ENCODE measurements at places on chromosomes 11 and 22. TPM values are rescaled to one million over a fixed set of nuclear protein-coding genes. Genes with fewer than 3 reads are reported as not detected.

Gene OR51B2
- total RNA-seq: not detected

Gene KCTD14
- 16.9 TPM for total RNA-seq

Gene CLCF1
- 2.1 TPM for total RNA-seq

Gene ASRGL1
- total RNA-seq: 13.6 TPM

- no peak for DNase-seq
These were observed 23.7 kb downstream of the SFI1 start for GRCh38 chr22:31520051-31520450.

DNA sequence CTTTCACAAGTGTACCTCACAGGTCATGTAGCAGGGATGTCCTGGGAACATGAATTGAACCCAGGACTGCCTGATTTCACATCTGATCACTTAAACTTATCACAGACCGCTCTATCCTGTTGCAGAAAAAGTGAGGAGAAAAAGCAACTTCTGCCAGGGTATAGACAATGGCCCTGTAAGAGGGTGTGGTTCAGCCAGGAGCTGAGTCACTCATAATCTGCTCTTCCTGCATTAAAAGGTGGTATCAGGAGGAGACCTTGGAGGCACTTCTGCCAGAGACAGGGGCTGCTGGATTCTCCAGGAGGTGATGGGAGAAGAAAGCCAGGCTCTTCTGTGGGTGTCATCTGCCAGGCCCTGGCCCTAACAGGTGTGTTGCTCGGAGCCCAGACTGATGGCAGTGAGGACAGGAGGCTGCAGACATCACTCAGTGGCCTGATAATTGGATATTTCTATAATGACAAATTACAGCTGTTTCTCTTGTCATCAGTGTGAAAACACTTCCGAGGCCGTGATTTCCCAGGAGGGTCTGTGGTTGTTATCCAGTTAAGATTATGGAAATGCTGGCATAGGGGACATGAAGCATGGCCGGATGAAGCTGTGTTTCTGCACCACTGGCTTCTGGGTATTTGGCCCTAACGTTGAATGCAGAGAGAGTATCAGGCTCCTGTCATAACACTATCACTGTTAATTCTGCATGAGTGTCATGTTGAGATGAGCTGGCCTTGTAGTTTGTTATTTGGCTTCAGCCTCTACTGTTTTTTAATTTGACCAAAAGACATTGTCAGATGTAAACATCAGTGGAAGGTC lies 125.1 kb upstream of the ZBED5 start:
- DNase-seq: no peak

Measured in pancreas (tissue), 10 donors.